ENCODE measurements at places on chromosomes 4 and X.

DNA sequence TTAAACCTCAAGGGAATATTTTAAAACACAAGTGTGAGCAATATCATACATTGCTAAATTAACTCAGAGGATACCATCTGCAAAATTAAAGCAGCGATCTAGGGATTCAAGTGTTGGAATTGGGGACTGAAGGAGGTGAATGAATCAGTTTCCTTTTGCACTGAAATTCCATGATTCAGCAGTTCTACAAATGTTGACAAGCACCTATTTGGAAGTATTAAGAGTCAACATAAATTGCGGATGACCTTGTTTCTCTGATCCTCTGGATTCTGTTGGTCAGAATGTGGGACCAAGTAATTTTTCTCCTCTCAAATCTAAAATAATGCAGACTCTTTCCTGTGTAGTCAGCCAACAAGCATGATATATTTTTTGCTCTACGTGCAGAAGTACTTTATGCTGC, 78.8 kb downstream of the LDB2 start:
- no peak for DNase-seq

DNA sequence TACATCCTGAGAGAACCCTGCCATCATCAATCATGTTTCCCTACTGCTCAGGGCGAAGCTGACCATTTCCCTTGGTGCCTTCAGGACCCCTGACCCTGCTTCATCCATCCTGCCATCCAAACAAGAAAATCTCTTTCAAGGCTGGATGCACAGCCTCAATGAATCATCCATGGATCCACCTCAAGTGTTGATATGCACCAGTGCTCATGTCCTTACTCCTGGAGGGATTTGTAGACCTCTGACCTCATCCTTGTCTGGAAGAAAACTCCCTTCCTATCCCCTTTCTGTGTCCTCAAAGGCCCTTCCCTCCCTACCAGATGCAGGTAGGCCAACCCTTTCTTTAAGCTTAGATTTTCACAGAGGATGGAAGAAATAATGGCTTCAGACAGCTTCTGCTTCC, 24.6 kb downstream of the BEX3 start:
- no peak for DNase-seq

GRCh38 chrX:82087699-82088098, 885.8 kb downstream of the SH3BGRL start:
- DNase-seq, result no peak

GRCh38 chr4:79676705-79677104, 268.7 kb upstream of the GK2 start:
- no peak for DNase-seq

- DNase-seq, result no peak
These were observed 72.6 kb downstream of the FHDC1 start for GRCh38 chr4:153008578-153009199.

- no peak for DNase-seq
These were observed 23.1 kb downstream of the PPP2R2C start for GRCh38 chr4:6449335-6449734.

GRCh38 chr4:121062521-121062920, 9.8 kb downstream of the NDNF start:
- DNase-seq, result no peak

GRCh38 chr4:119615068-119615719, 13.4 kb downstream of the PDE5A start:
- no peak for DNase-seq

- DNase-seq, result no peak
These were observed 71.5 kb upstream of the VCX2 start for GRCh38 chrX:8242431-8243020.

DNA sequence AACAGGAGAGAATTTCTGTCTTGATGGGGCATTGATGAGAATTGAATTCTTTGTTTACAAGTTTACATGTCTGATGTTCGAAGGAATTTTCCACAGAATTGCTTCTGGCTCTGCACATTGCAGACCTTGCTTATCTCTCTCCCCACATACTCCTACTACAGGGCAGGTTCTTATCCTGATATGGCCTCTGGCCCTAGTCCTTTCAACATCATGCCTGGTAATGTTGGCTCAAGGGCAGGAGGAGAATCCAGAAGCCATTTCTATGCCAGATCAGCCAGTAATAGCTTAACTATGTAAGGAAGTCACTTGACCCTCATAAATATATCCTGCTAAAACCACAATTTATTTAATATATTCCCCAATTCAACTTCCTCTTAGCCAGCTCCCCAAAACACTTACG, 24.3 kb upstream of the TSPAN5 start:
- no peak for DNase-seq

GRCh38 chrX:43589735-43590134, 66.4 kb upstream of the MAOA start:
- no peak for DNase-seq

DNA sequence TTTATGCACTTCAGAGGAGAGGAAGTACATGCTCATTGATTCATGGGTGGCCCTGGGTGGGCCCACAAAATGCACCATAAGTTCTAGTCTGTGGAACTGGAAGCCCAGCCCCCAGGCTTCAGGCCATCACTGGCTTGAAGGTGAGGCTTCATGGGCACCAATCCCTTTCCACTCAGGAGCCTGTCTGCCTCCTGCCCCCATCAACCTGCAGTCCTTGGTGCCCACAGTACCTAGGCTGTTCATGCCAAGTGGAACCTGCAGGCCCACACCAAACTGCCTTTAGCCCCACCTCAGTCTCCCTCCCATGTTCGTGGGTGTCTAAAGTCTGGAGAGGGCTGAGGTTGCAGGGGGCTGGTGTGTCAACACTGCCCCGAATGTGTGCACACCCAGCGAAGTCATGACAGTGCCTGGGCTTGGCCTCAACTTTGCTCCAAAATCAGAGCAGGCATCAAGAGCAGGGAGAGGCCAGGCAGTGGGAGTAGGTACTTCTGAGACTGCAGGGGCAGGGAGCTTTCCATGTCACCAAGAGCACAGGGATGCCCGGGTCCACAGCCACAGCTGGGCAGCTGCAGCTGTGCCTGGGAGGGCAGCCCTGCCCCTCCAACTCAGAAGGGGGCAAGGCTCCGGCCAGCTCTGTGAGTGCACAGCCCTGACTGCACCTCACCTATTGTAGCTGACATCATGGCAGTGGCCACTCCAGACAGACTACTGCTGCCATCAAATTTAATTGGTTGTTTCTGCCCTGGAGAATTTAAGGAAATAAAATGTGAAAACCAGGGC, 1250.4 kb upstream of the IGFBP7 start:
- DNase-seq, result no peak

DNA sequence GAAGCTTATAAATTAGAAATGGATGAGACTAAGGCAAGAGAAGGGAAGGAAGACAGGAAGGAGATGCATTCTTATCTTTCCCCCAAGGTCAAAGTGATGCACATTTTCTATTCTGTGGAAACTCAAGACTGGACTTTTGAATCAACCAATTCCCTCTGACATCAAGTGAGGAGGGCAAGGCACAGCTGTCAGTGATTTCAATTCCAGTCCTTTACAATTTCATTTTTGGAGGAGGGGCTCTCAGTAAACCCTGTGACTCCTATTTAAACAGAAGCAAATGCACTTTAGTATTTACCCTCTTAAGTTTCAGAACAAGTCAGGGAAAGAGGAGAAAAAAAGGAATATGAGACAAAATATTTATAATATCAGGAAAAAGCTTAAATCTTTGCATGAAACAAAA, 134.0 kb downstream of the MGST2 start:
- DNase-seq, result no peak

DNA sequence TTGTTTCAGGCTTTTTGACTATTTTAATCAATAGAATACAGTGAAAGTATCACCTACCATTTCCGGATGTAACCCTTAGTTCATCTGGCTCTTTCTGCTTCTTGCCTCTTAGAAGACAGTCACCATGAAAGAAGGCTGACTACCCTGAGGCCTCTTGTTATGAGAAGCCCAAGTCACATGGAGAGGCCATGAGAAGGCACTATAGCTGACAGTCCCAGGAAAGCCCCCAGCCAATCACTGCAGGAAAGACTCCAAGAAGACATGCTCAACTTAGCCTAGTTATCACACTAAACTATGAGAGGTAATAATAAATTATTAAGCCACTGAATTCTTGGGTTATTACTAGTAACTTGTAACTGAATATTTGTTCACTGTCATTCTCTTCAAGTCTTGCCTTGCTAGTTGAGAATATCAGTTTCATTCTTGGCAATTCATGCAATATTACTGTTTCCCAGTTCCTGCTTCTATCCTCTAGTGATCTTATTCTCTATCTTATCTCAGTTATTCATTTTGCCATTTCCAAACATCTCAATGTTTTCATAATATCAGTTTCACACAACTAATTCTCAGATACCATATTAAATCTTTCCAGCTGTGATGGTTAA, 57.1 kb upstream of the GUCY1A1 start:
- no peak for DNase-seq

GRCh38 chrX:27583976-27584375, 6.2 kb upstream of the DCAF8L2 start:
- no peak for DNase-seq

DNA sequence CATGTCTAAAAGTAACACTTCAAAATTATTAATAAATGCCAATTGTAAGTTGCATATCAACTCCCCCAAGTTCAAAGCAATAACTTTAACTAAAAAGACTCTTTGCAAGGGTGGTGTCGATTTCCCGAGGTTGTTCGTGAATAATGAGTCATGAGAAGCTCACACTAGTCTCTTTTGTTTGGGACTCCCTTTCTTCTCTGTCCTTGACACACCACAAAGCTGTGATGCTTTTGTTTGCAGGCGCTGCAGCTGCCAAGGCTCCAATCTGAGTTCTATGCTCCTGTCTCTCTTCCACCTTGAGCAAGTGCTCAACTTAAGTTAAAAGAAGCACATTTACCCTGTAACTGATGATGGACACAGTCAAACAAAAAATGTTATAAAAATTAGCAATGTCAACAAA, 65.9 kb downstream of the FAT1 start:
- DNase-seq, result no peak

DNA sequence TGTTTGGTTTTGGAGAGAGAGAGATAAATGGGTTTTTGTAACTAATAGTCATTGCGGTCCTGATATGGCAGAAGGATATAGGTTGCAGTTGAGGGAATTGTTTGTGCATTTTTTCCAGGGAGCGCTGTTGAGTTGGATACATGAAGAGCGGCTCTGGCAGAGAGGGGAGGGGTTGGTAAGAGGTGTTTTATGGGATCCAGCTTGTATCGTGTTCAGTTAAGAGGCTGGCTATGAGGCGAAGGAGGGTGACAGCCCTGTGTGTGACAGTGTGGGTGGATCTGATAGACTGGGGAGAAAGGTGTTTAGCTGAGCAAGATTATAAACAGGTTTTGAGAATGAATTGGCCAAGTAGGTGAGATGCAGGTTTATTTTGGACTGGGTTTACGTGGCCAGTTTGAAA, 1.5 kb downstream of the SPANXN4 start:
- DNase-seq, result no peak

- no peak for DNase-seq
These were observed 108.7 kb downstream of the ANAPC10 start for GRCh38 chr4:144989306-144989705.

DNA sequence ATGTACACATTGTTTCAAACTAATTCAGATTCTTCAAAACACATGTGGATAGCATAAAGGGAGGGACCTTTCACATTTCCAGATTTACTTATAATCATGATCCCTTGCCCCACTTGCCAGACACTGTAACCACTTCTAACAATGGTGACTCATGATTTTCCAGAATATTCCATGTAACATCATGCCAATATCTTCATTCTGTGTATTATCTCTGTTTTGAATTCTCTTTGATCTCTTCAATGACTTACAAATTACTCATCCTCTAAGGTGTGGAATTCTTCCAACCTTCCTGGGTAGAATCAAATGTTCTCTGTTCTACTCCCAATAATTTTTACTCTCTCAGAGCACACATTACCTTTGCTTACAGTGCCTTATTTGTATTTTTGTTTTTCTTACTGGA, 517.1 kb downstream of the PCDH7 start:
- no peak for DNase-seq

- no peak for DNase-seq
These were observed 759.1 kb upstream of the POU3F4 start for GRCh38 chrX:82748906-82749505.

DNA sequence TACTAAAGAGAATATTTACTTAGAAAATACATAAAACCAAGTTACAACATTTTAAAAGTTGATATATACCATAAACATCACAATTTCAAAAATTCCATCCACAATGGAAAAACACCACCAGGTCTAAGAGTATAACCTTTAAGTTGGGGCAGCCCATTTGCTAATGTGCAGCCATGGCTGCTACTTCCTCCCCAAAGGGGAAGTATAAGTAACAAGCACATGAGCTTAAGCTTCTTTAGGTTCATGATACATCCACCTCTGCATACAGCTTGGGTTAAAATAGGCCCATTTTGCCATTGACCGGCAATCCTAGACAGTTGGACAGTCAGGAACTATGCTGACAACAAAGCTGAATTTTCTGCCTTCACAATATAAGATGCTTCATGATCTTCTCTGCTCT, 16.6 kb upstream of the GASK1B start:
- no peak for DNase-seq

DNA sequence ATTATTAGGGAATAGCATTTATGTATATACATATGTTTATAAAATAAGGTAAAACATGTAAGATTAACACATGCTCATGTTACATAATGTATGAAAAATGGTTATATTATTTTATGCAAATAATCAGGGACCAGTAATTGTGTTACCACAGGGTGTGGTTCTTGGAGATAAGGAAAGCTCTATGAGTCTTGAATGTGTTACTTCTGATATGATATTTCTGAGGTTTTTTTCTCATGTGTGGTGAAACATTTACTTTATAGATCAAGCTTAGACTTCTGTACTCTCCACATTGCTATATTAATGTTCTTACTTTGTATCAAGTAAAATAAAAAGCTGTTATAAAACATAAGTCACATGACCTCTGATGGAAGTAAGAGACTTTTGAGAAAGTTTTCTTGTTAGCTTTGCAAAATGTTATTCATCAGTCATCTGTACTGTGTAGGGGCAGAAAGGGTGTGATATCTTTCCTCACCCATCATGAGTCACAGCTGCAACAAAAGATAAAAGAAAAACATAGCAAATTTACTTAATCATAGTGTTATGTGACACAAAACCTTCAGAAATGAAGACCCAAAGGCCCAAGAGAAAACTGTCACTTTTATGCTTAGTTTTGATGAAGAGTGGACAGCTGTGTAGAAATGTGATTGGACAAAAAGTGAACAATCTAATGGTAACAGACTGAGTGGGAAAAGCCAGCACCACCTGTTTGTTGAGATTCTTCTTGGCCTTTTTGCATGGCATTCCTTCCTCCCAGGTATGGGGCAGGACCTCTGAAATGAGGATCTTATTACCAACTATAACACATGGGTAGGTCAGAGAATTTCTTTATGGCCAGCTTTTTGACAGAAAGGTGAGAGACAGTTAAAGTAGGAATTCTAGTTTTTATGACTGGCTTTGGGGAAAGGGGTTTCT, 632.3 kb downstream of the PDHA2 start:
- DNase-seq, result no peak

- no peak for DNase-seq
These were observed 221.3 kb downstream of the IDS start for GRCh38 chrX:149283853-149284252.

DNA sequence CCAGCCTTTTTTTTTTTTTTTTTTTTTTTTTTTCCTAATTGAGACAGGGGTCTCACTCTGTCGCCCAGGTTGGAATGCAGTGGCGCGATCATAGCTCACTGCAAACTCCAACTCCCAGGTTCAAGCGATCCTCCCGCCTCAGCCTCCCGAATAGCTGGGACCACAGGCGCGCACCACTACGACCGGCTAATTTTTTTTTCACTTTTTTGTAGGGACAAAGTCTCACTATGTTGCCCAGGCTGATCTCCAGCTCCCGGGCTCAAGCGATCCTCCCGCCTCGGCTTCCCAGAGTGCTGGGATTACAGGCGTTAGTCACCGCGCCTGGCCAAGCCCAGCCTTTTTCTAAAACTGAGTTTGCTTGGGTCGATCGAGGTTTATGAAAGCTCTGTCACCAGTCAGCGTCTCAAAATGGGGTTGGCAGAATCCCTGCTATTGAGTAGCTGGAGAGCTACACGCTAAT, 1.3 kb upstream of the OTUD5 start:
- no peak for DNase-seq

All from NCI-H2029 (cell line).